Upper lobe of left lung (tissue), 6 donors: ENCODE measurements at places on chromosomes 4 and X. TPM values are rescaled to one million over a fixed set of nuclear protein-coding genes. Genes with fewer than 3 reads are reported as not detected.

DNA sequence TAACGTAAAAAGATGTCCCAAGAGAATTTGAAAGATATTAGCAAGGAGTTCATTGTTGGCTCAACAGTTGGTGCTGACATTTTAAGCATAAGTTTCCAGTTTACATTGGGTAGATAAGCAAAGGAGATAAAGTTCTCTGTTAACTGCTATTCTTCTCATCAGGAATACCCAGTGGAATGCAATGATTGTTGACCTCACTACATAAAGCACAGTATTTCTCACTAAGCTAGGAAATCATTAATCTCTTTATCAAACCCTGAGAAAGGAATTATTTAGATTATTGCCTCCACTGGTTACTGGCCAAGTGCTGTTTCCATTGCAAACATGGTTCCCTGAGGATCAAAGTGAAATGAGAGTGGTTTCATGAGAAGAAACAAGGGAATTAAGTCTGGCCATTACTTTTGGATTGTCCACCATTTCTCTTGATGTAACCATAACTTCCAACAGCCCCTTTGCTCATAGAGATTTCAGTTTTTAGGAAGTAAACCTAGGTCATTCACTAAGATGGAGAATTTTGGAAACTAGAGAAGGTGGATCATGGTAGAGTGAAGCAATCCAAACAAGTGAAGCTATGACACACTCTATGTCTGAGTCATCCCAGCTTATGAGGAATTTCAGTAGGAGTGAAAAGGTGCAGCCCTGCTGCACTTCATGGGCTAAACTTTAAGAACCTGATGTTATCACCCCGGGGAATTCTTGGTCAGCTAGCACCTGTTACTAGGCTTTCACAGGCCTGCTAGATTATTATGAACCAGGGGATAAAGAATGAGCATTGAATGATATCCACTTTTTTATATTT, 163.4 kb downstream of the AREG start:
- no peak overlapping the region for H3K27ac ChIP-seq
- H3K36me3 ChIP-seq: no peaks in the 10 kb centered on the region
- DNase-seq: no peak
- no peaks in the 10 kb centered on the region for H3K27me3 ChIP-seq
- no peak overlapping the region for H3K4me3 ChIP-seq

Gene DUX4
- not detected for total RNA-seq

Gene UGT2B10
- not detected for total RNA-seq

Gene MTNR1A
- not detected for total RNA-seq

DNA sequence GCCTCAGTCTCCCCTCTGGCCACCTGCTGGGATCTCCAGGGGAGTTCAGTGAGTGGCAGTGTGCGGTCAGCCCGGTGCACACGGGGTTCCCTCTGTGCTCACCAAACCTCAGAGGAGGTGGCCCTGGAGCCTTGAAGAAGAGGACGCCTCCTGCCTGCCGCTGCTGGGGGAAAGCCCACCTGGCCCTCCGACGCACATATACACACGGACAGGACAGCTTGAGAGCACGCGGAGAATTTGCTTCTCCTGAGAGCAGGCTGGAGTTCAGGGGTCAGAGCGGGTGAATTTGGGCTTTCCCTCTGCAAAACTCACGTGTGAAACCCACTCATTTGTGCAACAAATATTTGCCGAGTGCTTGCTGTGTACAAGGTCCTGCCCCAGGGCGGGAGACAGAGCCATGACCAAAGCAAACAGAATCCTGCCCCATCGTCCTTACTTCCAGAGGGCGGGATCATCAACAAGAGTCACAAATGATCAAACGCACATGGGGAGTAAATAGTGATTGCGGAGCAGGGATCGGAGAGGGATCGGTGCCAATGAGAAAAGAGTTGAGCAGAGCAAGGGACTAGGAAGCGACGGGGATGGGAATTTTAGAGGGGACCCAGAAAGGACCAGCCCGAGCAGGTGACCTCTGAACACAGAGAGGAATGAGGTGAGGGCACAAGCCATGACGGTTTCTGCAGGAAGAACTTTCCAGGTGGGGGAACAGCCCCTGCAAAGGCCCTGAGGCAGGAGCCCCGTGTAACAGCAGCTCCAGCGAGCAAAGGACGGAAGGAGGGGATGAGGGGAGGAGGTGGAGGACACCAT, 17.6 kb downstream of the BLOC1S4 start:
- H3K4me1 ChIP-seq: peaks cover 4% of the 10 kb centered on the region
- no peaks in the 10 kb centered on the region for H3K36me3 ChIP-seq
- H3K27ac ChIP-seq: peak overlapping the region; percentile 3
- DNase-seq: peak; percentile 52

GRCh38 chr4:112343330-112344080, 46.3 kb downstream of the ALPK1 start:
- no peaks in the 10 kb centered on the region for H3K4me1 ChIP-seq
- H3K36me3 ChIP-seq: no peaks in the 10 kb centered on the region
- DNase-seq: no peak
- H3K27ac ChIP-seq: no peak overlapping the region

- H3K36me3 ChIP-seq: no peaks in the 10 kb centered on the region
- no peak overlapping the region for H3K4me3 ChIP-seq
- no peaks in the 10 kb centered on the region for H3K4me1 ChIP-seq
- H3K27me3 ChIP-seq: no peaks in the 10 kb centered on the region
Measured at GRCh38 chrX:20382518-20383297, 116.0 kb upstream of the RPS6KA3 start.

DNA sequence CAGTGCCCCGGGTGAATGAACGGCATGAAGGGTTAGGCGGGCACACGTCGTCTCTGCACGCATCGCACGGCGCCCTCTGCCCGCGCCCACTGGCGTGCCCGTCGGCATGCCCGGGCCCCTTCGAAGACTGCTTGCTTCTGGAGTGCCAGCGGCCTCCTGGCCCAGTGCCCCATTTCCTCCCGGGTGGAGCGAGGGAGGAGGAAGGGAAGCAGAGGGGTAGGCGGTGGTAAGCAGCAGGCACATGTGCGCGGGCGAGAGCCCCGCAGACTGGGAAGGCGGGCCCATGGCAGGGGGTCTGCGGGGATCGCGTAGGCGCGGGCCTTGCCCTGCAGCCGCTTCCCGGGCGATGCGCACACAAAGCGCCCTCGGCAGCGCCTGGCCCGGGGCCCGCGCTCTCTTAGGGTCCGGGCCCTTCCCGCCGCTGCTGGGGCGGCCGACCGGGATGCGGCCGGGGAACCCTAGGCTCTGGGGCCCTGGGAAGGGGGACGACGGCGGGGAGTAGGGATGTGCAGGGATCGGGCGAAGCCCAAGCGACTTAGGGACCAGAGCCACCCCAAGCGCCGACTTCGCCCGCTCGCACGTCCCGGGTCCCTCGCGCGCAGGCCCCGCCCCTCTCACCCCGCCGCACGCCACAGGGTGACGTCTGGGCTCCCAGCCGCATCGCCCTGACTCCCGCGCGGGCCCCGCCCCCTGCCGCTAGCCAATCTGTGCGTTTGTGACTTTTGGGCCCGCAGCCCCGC, 866 bp upstream of the EMD start:
- H3K27ac ChIP-seq: peak overlapping the region; percentile 97
- H3K4me1 ChIP-seq: peaks cover 9% of the 10 kb centered on the region
- H3K4me3 ChIP-seq: peak overlapping the region; percentile 46
- no peaks in the 10 kb centered on the region for H3K27me3 ChIP-seq
- no peaks in the 10 kb centered on the region for H3K36me3 ChIP-seq
- DNase-seq: no peak

DNA sequence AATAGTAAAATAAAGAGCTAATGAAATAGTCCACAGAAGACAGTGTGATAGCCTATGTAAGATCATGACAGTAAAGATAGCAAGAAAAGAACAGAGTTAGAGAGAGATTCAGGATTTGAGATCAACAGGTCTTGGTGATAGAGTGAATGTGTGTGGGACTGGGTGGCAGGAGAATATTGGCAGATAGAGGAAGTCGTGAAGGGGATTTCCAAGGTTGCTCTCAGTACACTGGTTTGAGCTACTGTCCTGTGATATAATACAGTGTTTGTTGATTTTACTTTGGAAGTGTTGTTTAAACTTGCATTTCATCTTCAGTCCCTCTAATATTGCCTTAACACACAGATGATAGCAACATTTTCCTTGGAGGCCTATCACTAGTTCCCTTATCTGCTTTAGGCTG, 44.1 kb downstream of the DTHD1 start:
- no peak overlapping the region for H3K27ac ChIP-seq
- no peaks in the 10 kb centered on the region for H3K4me1 ChIP-seq
- H3K36me3 ChIP-seq: no peaks in the 10 kb centered on the region
- H3K4me3 ChIP-seq: no peak overlapping the region

Gene ABCG2
- total RNA-seq: not detected

Gene GC
- not detected for total RNA-seq

- DNase-seq: no peak
- H3K36me3 ChIP-seq: no peaks in the 10 kb centered on the region
- no peak overlapping the region for H3K4me3 ChIP-seq
- H3K27me3 ChIP-seq: no peaks in the 10 kb centered on the region
Measured at GRCh38 chrX:112668476-112669409, 11.0 kb downstream of the LHFPL1 start.

GRCh38 chr4:179605196-179605595, 2163.0 kb upstream of the AGA start:
- no peaks in the 10 kb centered on the region for H3K36me3 ChIP-seq
- DNase-seq: no peak
- no peaks in the 10 kb centered on the region for H3K27me3 ChIP-seq
- H3K27ac ChIP-seq: no peak overlapping the region
- H3K4me3 ChIP-seq: no peak overlapping the region

GRCh38 chr4:140742838-140743193, 13.4 kb downstream of the TBC1D9 start:
- H3K4me1 ChIP-seq: peaks cover 20% of the 10 kb centered on the region
- no peak overlapping the region for H3K27ac ChIP-seq
- no peaks in the 10 kb centered on the region for H3K27me3 ChIP-seq
- H3K4me3 ChIP-seq: no peak overlapping the region

- H3K27me3 ChIP-seq: no peaks in the 10 kb centered on the region
- H3K36me3 ChIP-seq: no peaks in the 10 kb centered on the region
- no peak overlapping the region for H3K4me3 ChIP-seq
Measured at GRCh38 chr4:39067451-39067850, 5.4 kb downstream of the KLHL5 start.

GRCh38 chrX:72475338-72475737, 97.3 kb downstream of the HDAC8 start:
- H3K36me3 ChIP-seq: peaks cover 5% of the 10 kb centered on the region
- DNase-seq: no peak
- no peaks in the 10 kb centered on the region for H3K4me1 ChIP-seq
- H3K4me3 ChIP-seq: no peak overlapping the region
- no peak overlapping the region for H3K27ac ChIP-seq

- no peaks in the 10 kb centered on the region for H3K27me3 ChIP-seq
- no peak for DNase-seq
- H3K4me1 ChIP-seq: no peaks in the 10 kb centered on the region
- no peak overlapping the region for H3K27ac ChIP-seq
- no peaks in the 10 kb centered on the region for H3K36me3 ChIP-seq
- H3K4me3 ChIP-seq: no peak overlapping the region
Measured at GRCh38 chrX:111336141-111336540, 65.9 kb upstream of the CAPN6 start.

Gene BGN
- 251 TPM for total RNA-seq

GRCh38 chrX:114675365-114675764, 91.5 kb downstream of the HTR2C start:
- no peak overlapping the region for H3K27ac ChIP-seq
- H3K4me3 ChIP-seq: no peak overlapping the region
- no peaks in the 10 kb centered on the region for H3K27me3 ChIP-seq
- no peaks in the 10 kb centered on the region for H3K36me3 ChIP-seq
- DNase-seq: no peak

GRCh38 chrX:100417681-100418080, 7.6 kb upstream of the PCDH19 start:
- H3K4me1 ChIP-seq: no peaks in the 10 kb centered on the region
- no peaks in the 10 kb centered on the region for H3K36me3 ChIP-seq
- no peak for DNase-seq
- no peaks in the 10 kb centered on the region for H3K27me3 ChIP-seq

Gene SULT1E1
- 4.3 TPM for total RNA-seq

Gene BRS3
- not detected for total RNA-seq

Gene MID1
- 30.5 TPM for total RNA-seq

Gene SMIM43
- total RNA-seq: not detected

DNA sequence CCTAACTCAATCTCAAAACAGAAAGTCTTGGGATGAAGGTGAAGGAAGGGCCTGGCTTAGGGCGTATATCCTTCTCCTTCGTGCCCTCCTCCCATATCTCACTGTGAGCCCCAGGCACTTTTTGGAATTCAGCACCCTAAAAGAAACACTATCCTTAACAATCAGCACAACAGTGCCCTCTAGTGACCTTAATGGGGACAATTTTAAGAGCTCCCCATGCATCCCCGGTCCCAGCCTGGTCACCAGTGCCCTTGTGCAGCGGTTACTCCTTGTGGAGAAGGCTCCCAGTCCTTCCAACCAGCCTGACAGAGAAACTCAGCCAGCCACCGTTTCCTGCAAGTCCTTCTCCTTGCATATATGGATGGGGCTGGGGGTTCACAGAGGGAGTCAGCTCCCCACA, 4.2 kb downstream of the PAK3 start:
- H3K27me3 ChIP-seq: no peaks in the 10 kb centered on the region
- no peak overlapping the region for H3K27ac ChIP-seq
- H3K4me3 ChIP-seq: no peak overlapping the region
- no peak for DNase-seq

- H3K27ac ChIP-seq: no peak overlapping the region
- H3K36me3 ChIP-seq: no peaks in the 10 kb centered on the region
- H3K4me1 ChIP-seq: peaks cover 19% of the 10 kb centered on the region
Measured at GRCh38 chr4:24476282-24476681, 108.1 kb downstream of the DHX15 start.
